Stimulated activated CD4-positive, alpha-beta T cell treated with anti-CD3 and anti-CD28 coated beads, Interleukin-1b, Interleukin-23, amount 100 ng/mL, for 1 hour (primary cell): ENCODE measurements at places on chromosomes 16 and 17.

DNA sequence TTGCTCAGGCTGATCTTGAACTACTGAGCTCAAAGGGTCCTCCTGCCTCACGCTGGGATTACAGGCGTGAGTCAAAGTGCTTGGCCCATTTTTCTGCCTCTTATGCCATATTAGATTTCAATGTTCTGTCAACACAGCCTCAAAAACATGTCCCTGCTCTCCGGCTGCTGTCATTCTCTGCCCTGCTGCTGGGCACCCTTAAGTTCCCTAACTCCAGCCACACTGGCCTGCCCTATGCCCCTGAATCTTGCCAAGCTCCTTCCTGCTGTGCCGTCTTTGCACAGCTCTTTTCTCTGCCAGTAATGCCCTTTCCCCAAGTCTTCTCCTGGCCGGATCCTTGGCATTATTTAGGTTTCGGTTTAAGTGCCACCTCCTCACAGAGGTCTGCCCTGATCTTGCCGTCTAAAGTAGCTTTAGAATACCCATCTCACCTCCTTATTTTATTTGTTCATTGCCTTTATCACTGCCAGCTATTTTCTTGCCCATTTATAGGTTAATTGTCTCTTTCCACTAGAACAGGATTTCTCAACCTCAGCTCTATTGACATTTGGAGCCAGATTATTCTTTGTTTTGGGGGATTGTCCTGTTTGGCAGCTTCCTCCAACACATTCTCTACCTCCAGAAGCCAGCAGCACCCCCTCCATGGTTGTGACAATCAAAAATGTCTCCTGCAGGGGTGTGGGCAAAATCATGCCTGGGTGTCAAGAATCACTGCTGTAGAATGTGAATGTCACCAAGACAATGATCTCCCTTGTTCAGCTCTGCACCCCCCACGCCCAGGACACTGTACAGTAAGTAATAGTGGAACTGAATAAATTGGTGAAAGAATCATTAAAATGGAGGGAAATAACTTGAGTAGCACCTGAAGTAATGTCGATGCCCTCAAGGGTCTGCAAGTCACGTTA is 168.2 kb downstream of the CYLD start:
- DNase-seq, result no peak

- no peak for DNase-seq
Measured at GRCh38 chr16:66660422-66661209, 35.9 kb downstream of the CMTM4 start.

- DNase-seq, result no peak
Measured at GRCh38 chr17:16953841-16954240, 18.1 kb downstream of the TNFRSF13B start.

- DNase-seq, result no peak
Measured at GRCh38 chr16:21590287-21590686, 9.1 kb upstream of the METTL9 start.

- no peak for DNase-seq
Measured at GRCh38 chr17:68061512-68062313, 26.2 kb downstream of the KPNA2 start.

GRCh38 chr17:51527225-51527982 is 267.1 kb downstream of the UTP18 start:
- DNase-seq, result no peak

GRCh38 chr17:33205552-33205951 is 87.5 kb downstream of the ASIC2 start:
- DNase-seq, result no peak

DNA sequence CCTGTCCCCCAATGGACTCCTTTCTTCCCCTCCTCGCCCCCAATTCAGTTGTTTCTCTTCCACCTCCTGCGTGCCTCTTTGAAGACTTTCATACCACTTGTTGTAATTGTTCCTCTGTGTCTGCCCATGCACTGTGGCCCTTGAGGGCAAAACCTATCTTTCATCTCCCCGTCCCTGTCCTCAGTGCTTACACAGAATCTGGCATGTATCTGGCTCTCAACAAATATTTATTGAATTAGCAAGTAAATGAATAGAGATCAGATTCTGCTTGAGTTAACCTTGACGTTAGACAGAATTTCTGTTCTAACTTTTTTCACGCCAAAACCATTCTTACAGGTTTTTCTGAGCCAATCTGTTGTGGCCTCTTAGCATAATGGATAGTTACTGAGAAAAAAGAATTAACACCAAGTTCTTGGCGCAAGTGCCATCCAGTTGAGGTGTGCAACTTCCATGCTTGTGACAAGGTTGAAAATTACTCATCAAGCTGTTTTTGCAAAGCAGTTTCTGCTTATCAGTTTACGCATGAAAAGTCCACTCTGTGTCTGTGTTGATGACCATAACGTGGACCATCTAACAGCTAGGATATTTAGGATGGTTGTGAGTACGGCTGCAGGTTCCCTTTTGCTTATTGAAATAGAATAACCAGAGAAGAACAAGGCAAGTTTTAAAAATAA is 215.1 kb downstream of the PRKCA start:
- no peak for DNase-seq

DNA sequence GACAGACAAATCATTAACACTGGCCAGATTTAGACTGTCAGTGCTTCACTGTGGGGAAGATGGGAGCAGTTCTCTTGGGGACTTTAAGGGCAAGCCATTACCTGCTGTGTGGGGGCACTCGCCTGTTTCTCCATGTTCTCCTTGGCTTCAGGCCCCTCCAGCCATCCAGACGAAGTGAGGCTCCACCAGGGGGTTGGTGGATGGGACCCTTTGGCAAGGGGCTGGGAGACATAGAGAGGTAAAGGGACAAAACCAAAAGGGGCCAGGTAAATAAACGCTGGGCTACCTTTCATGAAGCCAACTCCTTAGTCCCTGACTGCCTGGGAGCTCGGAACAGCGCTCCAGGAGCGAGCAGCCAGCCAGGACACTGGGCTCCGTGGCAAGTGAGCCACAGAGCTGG is 14.0 kb downstream of the TBX4 start:
- no peak for DNase-seq

DNA sequence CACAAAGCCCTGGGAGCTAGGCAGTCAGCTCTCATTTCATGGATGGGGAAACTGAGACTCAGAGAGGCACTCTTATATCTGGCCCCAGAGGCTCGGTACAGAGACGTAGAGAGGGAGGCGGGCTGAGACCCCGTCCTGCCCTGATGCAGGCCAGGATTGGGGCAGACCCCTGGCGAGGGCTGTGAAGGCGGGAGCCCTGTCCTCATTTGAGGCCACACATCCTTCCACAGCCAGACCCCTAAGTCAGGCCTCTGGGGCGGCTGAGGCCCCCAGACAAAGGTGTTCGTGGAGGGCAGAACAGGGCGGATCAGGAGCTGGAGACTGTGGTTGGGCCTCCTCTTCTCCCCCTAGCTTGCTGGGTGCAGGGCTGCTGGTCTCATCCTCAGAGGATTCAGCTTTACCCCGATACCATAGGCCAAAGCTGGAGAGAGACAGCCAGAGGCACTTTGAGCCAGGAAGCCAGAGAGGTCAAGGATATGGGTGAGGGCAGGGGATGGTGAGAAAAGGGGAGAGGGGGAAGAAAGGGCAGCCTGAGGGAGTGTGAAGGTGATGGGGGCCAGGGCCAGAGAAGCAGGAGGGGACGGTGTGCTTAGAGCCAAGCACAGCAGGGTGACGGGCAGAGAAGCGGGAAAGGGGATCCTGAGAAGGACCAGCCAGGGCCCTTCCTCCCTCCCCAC is 805 bp upstream of the SCARF1 start:
- no peak for DNase-seq

GRCh38 chr17:78442648-78443218 is 64.3 kb downstream of the PGS1 start:
- DNase-seq, result no peak

GRCh38 chr16:66207139-66207882 is 159.2 kb upstream of the CDH5 start:
- no peak for DNase-seq
